ENCODE measurements at places on chromosomes 2 and 18. TPM values are rescaled to one million over a fixed set of nuclear protein-coding genes. Genes with fewer than 3 reads are reported as not detected.

DNA sequence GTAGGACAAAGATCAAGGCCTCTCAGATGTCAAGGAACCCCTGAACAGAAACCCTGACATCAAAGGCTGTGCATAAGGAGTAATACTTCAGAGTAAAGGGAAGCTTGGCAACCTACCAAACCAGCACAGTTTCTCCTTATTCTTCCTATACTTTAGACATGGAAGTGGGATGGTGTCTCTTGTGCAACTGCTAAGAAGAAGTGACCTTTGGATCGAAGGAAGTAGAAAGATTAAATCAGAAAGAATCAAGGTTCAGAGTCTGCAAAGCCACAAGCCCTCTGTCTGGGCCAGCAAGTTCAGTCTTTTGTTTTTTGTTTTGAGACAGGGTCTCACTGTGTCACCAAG is 66.2 kb upstream of the SLC39A10 start:
- DNase-seq: no peak

The SERPINB13 gene
- not detected for total RNA-seq

The AKAIN1 gene
- total RNA-seq: not detected

GRCh38 chr2:23292024-23292423 is 93.0 kb upstream of the KLHL29 start:
- DNase-seq: no peak

DNA sequence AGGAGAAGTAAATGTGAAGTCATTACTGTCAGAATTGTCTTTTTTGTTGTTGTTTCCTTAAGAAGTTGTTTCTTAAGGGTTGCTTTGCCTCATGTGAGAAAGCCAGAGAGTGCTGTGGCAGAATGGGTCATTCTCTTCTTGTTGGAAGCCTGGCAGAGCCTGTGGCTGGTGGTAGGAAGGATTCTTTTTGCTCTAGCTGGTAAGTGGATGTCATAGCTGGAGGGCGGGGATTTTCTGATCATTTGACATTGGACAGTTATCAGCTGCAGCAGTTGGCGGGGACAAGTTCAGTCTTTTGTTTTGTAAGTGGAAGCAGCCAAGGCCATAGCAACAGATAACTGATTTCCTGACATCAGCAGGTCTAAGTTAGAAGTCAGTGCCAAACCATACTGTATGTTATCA is 5.5 kb upstream of the RMDN2 start:
- DNase-seq: no peak

DNA sequence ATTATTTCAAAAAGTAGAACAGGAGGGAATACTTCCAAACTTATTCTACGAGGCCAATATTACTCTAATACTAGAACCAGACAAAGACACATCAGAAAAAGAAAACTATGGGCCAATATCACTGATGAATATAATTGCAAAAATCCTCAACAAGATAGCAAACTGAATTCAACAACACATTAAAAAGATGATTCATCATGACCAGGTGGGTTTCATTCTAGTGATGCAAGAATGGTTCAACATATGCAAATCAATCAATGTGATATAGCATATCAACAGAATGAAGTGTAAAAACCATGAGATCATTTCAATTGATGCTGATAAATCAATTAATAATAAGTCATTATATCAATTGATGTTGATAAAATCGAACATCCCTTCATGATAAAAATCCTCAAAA is 22.4 kb upstream of the EML6 start:
- DNase-seq: peak; percentile 62

DNA sequence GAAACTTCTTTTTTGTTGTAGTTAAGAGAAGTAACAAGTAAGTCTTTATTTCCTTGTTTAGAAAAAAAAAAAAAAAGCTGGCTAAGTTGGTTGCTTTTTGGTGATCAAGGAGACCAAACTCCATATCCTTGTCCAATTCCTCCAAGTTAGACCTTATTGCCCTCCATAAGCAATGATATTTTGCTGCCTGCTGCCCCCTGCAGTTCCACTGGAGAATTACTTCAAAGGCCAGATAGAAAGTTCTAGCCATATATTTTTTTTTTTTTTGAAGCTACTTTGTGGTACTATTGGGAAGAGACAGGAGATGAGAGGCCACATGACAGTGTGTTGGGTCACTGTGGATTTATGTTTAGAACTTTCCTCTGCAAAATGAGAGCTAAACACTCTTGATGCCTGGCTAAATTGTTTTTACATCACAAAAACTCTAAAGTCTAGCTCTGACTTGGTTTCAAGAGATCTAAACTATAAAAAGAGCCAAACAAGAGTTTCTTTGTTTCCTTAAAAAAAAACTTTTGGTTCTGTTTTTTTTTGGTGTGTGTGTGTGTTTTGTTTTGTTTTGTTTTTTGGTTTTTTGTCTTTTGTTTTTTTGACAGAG is 80.7 kb upstream of the RASGRP3 start:
- DNase-seq: peak; percentile 59

- no peak for DNase-seq
These were observed 13.2 kb upstream of the SS18 start for GRCh38 chr18:26103579-26103978.

GRCh38 chr2:49271060-49271606 is 116.8 kb upstream of the FSHR start:
- DNase-seq: no peak

DNA sequence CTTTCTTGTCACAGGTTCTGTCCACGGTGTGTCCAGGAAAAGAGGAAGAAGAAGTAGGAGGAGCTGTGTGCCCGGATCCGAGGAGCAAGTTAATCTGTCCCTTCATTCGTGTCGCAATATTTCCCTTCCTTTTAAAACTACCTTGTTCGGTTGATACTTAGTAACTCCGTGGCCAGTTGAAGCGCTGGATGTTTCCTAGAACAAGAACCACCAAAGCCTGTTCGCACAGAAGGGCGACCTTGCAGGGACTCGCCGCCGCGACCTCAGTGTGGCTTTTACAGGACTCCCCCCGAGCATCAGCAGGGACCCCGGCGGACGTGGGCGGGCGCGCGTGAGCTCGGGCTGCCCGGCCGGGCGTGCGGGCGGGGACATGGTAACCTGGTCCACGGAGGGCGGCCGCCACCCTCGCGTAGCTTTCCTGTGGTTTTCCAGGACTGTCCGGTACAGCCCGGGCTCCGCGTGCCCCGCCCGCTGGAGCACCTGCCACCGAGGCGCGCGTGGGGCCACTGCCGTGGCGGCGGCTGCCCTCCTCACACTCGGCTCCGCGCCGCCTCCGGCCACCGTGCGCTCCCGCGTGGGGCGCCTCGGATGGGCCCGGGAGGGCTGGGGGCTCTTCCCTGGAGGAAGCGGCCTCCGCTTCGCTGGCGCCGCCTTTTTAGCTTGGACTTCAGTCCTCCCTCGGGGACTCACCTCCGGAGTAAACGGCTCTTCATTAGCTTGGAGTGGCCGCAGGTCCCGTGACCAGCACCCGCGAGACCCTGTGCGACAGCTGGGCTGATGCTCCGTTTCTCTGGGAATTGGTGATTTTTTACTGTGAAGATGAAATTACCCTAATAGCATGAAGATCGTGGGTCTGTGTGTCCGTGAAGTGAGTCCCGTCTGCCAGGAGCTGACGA is 9.2 kb upstream of the D2HGDH start:
- no peak for DNase-seq

GRCh38 chr18:31667185-31667584 is 17.2 kb downstream of the B4GALT6 start:
- DNase-seq: peak; percentile 17

DNA sequence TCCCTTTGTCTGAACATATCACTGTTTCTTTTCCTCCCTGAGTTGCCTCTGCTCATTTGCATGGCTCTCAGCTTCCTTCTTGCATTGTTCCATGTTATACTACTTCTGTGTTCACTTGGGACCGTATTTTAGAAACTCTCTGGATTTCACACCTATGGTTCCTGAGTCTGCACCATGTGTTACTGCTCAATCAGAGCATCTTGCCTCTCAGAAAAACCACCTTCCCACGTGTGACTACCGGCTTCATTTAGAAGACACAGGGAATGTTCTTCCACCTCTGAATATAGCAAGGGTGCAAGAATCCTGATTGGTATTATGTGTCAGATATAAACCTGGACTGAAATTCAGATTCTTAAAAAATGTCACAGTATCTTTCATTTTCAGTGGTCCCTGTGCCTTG is 731.2 kb downstream of the TDRD15 start:
- DNase-seq: no peak

GRCh38 chr2:68237404-68237803 is 14.9 kb downstream of the PPP3R1 start:
- DNase-seq: peak; percentile 68

All from IMR-90 (cell line).